Panc1 (cell line): ENCODE measurements at places on chromosomes 16 and 17.

DNA sequence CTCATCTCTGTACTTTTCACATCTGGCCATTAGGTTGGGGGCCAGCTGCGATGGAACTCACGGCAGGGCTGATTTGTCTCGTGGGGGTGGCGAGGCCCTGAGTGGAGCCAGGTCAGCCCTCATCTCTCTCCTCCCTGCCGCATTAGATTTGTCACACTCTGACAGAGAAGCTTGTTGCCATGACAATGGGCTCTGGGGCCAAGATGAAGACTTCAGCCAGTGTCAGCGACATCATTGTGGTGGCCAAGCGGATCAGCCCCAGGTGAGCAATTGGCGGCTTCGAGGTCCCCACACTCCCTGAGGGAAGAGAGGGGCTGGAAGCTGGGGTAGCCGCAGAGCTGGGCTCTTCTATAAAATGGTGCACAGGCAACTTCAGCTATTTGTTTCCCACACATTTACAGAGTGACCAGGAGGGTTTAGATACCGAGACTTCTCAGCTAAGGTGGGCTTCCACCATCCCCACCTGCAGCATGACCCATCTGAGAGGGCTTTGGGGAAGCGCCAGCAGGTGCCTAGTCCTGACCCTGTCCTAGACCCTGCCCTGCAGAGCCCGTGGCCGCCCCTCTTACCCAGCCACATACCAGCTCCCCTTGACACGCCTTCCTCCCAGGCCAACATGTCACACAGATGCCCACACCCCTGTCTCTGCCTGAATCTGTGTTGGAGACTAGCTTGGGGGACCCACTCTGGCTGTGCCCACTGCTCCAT is 8.4 kb downstream of the TMEM98 start:
- DNase-seq = no peak

GRCh38 chr16:69100071-69100691 is 5.3 kb upstream of the HAS3 start:
- DNase-seq = no peak

DNA sequence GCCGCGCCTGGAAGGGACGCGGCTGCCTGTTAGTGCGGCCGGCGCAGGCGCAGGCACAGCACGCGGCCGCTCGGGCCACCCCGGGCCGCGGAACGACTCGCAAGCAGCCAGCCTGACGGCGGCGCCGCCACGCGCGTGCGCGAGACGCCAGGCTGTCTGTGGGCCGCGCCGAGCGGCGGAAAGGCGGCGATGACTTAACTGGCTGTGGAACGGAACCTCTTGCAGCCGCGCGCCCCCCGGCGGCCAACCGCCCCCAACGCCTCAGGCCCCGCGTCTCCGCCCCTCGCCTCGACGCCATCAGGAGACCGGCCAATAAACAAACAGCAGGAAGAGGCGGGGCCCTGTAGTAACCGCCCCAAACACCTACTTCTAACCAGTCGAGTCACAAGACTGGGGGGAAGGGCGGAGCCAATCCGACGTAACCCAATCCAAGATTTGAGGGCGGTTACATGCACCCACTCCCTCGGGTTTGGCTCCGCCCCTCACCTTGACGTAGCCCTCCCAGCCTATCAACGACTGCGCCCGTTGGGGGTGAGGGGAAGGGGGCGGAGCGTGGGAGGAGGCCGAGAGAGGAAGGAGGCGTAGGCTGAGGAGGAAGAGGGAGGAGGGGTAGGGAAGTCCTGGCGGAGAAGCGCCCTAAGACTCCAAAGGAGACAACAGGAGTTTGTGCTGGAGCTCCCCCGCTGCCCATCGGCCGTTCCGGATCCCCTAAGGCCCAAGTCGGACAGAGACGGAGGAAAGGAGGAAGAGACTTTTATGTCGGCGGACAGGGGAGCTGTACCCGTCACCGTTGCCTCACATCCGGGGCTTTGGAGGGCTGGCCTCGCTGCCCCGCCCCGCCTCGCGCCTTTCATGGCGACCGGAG is at the start of gene FBRS:
FBRS (plus strand) TSS at position 566 of the 865 bp plus-strand sequence. CDS start 1,088 bp downstream, outside the sequence.
- DNase-seq = peak; percentile 99

DNA sequence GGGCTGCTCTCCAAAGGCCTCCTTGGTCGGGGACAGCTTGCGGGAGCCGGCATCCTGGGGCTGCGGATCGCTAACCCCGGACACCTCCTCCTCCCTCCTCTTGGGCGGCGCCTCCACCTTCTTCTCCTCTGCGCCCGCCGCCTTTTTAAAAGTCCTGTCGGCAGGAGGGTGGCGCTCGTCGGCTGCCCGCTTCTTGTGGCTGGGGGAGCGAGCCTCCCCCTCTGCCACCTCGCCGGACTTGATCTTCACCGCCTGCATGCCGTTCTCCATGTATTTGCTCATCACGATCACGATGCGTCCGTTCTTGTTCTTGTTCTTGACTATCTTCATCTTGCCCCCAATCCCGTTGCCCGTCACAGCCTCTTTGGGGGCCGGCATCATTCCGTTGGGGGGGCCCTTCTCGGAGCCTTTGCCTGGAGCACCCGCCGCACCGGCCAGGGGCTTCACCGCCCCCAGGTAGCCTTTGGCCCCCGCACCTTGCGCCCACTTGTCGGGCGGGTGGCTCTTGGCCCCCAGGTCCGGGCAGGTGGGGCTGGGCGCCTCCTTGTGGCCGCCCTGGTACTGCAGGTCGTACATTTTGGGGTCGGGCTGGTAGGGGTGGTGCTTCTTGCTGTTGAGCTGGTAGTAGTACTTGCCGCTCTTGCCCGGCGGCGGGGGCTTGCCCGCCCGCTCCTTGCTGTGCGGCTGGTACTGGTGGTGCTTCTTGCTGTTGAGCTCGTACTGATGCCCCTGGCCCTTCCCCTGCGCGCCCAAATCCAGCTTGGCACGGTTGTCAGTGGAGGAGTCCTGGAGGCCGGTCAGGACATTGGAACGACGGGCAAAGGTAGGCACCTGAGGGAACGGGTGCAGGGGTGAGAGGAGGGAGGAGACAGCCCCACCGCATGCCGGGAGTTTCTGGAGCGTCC is 4.4 kb downstream of the CBX4 start:
- DNase-seq = no peak

DNA sequence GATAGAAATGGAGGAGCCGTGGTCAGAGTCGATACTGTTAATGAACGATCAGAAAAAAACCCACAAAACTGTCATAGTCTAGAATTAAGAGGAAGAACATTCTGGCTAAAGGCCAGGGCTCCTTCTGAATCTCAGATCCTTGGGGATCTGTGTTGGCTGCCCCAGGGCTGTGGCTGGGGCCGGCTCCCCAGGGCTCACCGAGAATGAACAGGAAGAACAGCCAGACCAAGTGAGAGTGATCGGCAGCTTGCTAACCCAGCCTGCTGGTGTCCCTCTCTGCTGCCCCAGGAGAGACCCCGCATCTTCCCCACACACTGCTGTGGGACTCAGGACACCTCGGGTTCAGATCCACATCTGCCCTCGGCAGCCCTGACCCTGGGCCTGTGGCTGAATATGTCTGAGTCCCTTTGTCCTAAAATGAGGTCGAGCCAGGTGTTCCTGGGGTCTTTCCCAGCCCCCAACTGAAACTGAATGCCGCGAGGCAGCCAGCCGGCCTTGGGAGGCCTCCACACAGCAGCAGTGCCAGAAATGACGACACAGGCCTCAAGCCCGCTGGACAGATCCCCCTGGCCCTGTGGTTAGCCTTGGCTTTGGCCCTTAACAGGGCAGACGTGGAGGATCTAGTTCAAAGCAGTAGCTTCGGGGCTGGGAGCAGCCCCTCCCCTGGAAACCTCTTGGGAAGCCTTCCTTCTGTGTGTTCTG is 23.9 kb upstream of the CLEC18A start:
- DNase-seq = no peak

DNA sequence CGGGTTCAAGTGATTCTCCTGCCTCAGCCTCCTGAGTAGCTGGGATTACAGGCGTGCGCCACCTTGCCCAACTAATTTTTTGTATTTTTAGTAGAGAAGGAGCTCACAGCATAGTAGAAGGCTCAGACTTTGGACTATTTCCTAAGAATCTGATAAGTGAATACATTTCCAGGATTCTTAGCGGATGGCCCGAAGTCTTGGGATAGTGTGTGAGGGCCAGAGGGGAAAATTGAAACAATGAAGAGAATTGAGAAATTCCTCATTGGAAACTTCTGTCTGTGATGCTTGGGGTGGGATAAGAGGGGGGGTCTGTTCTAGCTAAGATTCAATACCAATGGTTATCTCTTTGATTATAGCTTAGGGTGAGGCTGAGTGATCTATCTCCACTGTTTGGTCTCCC is 183.3 kb downstream of the MSI2 start:
- DNase-seq = no peak

- no peak for DNase-seq
Measured at GRCh38 chr16:51141106-51141505, 10.0 kb downstream of the SALL1 start.

- no peak for DNase-seq
Measured at GRCh38 chr17:77892031-77892430, 66.5 kb upstream of the TNRC6C start.

DNA sequence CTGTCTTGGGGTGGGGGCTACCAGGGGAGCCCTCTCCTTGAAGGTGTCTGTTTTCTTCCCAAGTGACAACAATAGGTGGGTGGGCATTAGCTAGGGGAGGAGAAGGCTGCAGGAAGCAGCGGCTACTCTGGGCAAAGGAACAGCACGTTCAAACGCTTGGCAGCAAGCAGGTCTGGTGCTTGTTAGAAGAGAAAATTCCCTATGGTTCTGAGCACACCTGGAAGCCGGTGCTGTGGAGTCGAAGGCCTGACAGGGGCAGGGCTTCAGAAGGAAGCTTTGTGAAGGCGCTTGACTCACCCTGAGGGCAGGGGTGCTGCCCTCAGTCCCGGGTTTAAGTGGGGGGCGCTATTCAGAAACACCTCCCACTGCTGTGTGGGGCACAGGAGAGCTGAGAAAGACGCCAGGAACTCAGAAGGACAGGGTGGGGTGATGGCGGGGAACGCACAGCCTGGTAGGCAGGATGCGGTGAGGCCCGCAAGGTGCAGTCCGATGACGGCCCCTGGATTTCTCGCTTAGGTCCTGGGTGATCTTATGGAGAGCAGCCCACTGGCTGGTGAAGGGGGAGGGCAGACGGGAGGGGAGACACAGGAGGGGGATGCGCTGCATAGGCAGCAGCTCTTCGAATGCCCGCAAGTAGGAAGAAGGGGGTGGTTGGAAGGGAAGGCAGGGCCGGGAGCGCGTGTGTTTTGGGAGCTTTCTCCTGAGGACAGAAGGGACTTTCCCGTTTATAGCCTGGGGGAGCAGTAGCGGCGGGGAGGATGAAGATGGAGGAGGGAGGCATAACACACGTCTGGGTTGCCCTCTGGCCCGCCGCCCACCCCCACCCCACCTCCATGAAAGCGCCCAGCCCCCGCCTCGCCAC is 3.2 kb downstream of the GJD3 start:
- no peak for DNase-seq

DNA sequence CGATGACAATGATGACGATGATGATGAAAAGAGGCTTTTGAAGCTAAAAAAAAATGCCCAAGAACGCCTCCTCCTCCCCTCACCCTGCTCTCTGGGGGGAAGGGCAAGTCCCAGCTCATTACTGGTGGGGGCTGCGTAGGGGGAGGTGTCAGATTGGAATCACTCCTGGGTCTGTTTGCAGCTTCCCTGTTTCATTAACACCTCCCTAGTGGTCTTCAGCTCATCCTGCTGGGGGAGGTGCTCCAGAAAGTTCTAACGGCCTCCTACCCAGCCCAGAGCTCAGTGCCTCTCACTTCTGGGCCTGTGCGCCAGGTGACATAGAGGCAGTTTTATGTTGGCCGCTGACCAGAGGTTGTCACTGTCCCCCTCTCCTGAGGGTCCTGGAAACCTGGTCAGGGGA is 12.7 kb downstream of the MRM1 start:
- DNase-seq = no peak

DNA sequence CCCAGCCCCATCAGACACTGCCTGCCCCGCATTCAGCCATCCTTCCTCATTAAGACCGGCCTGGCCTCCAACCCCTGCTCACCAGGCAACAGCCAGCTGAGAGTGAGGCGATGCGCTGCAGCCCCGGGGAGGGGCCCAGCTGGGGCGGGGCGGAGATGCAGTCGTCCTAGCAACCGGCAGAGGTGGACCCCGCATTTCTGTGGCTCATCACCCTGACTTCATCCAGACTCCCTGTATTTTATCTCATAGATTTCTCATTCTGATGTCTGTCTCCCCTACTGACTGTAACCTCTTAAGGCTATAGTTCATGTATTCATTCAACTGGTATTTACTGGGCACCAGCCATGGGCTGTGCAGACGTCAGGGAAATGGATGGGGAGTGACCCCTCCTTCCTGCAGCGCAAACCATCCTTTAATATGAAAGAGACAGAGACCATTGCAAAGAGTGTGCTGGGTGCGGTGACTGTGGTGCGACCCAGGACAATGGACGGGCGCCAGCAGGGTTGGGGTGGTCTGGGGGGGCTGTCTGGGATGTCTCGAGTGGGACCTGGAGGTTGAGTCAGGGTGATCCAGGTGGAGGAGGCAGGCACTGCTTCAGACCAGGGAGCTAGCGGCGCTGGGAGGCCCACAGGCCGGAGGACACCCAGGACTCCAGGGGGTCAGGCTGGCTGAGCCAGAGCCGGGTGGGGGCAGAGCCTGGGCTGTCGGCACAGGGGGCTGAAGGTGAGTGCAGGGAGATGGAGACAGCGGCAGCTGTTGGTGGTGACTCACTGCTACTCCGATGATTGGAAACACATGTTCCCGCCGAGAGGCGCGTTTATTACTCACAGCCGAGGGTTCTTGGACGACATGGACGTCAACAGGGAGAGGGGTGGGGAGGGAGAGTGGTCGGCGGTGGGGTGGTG is 10.5 kb upstream of the TIMP2 start:
- no peak for DNase-seq
